ENCODE measurements at places on chromosomes 6 and 20.
A peak's percentile ranks its signal among the peaks of the same experiment; 100 is the strongest.

DNA sequence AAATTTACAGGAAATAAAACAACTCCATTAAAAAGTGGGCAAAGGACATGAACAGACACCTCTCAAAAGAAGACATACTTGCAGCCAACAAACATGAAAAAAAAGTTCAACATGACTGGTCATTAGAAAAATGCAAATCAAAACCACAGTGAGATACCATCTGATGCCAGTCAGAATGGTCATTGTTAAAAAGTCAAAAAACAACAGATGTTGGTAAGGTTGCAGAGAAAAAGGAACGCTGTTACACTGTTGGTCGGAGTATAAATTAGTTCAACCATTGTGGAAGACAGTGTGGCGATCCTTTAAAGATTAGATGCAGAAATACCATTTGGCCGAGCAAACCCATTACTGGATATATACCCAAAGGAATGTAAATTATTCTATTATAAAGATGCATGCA, 858.0 kb upstream of the FLRT3 start:
- no peaks in the 10 kb centered on the region for H3K36me3 ChIP-seq
- H3K4me3 ChIP-seq, result no peak overlapping the region
- DNase-seq, result no peak

DNA sequence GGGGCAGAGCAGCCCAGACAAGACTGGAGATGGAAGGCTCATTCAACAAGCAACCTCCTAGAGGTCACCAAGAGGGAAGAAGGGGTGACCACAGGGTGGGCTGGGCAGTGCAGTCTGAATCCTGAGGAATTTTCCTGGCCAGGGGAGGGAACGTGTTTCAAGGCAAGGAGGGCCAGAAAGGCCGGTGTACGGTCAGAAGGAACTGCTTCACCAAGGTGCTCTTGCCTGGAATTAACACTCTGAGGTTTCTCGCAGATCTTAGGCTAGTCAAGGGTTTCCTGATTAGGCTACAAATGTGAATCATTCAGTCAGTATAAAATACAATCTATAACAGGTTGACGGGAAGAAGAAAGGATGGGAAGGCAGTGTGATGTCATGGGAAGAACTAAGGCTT, 199.3 kb downstream of the LRFN2 start:
- peak overlapping the region; percentile 37 for H3K27ac ChIP-seq
- no peaks in the 10 kb centered on the region for H3K36me3 ChIP-seq
- H3K4me3 ChIP-seq, result no peak overlapping the region
- H3K27me3 ChIP-seq, result no peaks in the 10 kb centered on the region

GRCh38 chr6:33692078-33692759, 19.3 kb downstream of the UQCC2 start:
- no peak overlapping the region for H3K4me3 ChIP-seq
- DNase-seq, result no peak
- peaks cover 76% of the 10 kb centered on the region for H3K36me3 ChIP-seq
- H3K27ac ChIP-seq, result peak overlapping the region; percentile 88
- peaks cover 60% of the 10 kb centered on the region for H3K4me1 ChIP-seq
- H3K27me3 ChIP-seq, result no peaks in the 10 kb centered on the region

DNA sequence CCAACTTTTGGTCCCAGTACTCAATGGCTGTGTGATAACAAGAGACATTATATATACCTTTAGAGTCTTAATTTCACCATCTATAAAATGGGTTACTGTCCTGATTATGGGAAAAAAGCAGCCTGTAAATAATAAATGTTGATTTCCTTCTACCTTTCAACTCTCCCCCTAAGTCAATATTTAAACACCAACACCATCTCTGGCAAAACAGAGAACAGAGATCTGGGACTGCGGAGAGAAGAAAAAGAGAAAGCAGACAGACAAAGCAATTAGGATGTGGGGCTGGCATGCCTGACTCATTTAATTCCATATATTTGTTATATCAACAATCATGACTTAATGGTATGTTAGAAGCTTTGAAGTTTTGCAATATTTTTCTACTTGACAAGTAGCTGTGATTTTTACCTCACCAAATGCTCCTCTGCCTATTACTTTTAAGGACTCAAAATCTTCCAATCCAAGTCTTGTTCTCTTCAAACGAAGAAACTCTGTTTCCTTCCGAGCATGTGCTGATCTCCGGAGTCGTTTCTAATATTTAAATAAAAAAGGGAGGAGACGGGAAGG, 23.3 kb downstream of the STK38 start:
- H3K4me3 ChIP-seq, result no peak overlapping the region
- H3K27me3 ChIP-seq, result no peaks in the 10 kb centered on the region
- H3K36me3 ChIP-seq, result peaks cover 86% of the 10 kb centered on the region
- no peak overlapping the region for H3K27ac ChIP-seq
- peaks cover 32% of the 10 kb centered on the region for H3K4me1 ChIP-seq

GRCh38 chr20:4411744-4412143, 310.0 kb upstream of the PRND start:
- no peak overlapping the region for H3K4me3 ChIP-seq
- no peaks in the 10 kb centered on the region for H3K27me3 ChIP-seq
- H3K4me1 ChIP-seq, result no peaks in the 10 kb centered on the region
- H3K27ac ChIP-seq, result no peak overlapping the region
- no peak for DNase-seq

DNA sequence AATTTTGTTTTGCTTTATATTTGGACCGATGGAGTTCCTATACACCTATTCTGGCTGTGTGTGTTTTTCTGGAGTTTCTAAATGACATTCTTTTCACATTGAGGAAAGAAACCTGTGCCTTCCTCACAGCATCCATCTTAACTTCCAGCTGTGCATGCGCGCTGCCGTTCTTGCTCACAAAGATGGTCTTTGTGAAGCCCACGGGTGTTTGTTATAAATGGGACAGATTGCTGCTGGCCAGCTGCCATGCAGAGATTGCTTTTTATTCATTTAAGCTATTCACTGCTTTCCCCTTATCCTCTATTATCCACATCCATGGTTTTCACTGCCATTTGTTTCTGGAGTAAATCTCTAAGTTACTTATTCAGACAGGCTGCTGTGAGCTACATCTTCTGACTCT, 54.2 kb downstream of the SYNDIG1 start:
- DNase-seq, result no peak
- no peaks in the 10 kb centered on the region for H3K36me3 ChIP-seq
- no peaks in the 10 kb centered on the region for H3K27me3 ChIP-seq
- H3K27ac ChIP-seq, result no peak overlapping the region
- H3K4me1 ChIP-seq, result no peaks in the 10 kb centered on the region

DNA sequence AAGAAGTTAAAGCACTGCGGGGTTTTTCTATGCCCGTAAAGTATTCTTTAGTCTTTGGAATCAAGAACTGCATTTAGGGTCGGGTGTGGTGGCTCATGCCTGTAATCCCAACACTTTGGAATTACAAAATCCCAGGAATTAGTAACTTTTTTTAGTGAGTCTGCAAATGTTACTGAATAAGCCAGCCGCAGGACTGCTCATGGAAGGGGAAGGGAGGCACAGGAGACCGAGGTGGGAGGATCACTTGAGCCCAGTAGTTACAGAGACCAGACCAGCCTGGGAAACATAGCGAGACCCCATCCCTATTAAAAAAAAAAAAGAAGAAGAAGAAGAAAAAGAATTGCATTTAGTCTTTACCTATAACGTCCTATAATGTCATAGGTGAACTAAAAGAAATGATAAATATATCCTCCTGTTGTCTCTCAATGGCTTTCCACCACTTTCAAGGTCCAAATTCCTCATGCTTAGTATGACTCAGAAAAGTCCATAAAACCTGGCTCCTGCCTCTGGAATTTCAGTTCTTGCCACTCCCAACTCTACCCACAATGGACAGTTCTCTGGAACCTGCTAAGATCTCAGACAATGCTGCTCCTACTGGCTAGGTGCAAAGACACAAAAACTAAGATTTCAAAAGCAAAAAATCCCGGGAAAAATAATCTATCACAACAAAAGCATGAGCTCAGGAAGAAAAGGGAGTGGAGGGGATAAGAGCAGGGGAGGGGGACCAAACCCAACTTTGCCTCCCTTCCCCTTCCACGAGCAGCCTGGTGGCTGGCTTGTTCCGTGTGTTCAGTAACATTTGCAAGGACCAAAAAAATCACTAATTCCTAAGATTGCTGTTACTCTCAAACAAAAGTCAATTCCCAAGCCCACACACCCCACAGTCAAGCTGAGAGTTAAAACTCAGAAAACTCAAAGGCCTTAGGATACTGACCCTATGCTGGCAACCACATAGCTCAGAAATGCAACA, 39.0 kb downstream of the B4GALT5 start:
- no peak for DNase-seq
- peaks cover 50% of the 10 kb centered on the region for H3K4me1 ChIP-seq
- no peaks in the 10 kb centered on the region for H3K27me3 ChIP-seq
- no peaks in the 10 kb centered on the region for H3K36me3 ChIP-seq
- no peak overlapping the region for H3K27ac ChIP-seq

DNA sequence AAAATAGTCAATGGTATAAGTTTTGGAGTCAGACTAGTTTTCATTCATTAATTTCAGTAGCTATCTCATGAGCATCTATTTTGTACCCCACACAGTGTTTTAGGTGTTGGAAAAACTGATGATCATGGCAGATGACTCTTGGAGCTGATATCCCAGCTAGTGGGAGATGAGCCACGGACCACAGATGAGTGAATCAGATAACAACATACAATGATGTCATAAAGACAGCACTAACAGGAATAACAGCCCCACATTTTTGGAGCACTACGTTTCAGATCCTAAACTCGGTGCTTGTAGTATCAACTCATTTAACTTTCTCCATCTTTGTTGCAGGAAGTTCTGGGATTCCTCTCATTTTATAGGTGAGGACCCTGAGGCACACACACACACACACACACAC, 67.8 kb upstream of the EDN3 start:
- no peak for DNase-seq
- H3K4me1 ChIP-seq, result no peaks in the 10 kb centered on the region
- no peaks in the 10 kb centered on the region for H3K27me3 ChIP-seq
- H3K36me3 ChIP-seq, result peaks cover 56% of the 10 kb centered on the region

GRCh38 chr20:59949911-59950310, 8.3 kb upstream of the CDH26 start:
- no peaks in the 10 kb centered on the region for H3K4me1 ChIP-seq
- H3K27ac ChIP-seq, result no peak overlapping the region
- no peak overlapping the region for H3K4me3 ChIP-seq
- H3K36me3 ChIP-seq, result peaks cover 1% of the 10 kb centered on the region

GRCh38 chr6:17714879-17715851, 8.4 kb upstream of the NUP153 start:
- H3K36me3 ChIP-seq, result no peaks in the 10 kb centered on the region
- no peak overlapping the region for H3K4me3 ChIP-seq
- peaks cover 6% of the 10 kb centered on the region for H3K4me1 ChIP-seq
- peak; percentile 25 for DNase-seq

- H3K4me1 ChIP-seq, result no peaks in the 10 kb centered on the region
- no peak overlapping the region for H3K4me3 ChIP-seq
- no peaks in the 10 kb centered on the region for H3K36me3 ChIP-seq
- no peak overlapping the region for H3K27ac ChIP-seq
Observed at GRCh38 chr20:50001784-50002311, 19.1 kb downstream of the SNAI1 start.

- H3K36me3 ChIP-seq, result no peaks in the 10 kb centered on the region
- H3K4me1 ChIP-seq, result peaks cover 11% of the 10 kb centered on the region
- H3K27me3 ChIP-seq, result peaks cover 9% of the 10 kb centered on the region
- no peak overlapping the region for H3K27ac ChIP-seq
Observed at GRCh38 chr6:3744211-3744900, 7.2 kb downstream of the PXDC1 start.

DNA sequence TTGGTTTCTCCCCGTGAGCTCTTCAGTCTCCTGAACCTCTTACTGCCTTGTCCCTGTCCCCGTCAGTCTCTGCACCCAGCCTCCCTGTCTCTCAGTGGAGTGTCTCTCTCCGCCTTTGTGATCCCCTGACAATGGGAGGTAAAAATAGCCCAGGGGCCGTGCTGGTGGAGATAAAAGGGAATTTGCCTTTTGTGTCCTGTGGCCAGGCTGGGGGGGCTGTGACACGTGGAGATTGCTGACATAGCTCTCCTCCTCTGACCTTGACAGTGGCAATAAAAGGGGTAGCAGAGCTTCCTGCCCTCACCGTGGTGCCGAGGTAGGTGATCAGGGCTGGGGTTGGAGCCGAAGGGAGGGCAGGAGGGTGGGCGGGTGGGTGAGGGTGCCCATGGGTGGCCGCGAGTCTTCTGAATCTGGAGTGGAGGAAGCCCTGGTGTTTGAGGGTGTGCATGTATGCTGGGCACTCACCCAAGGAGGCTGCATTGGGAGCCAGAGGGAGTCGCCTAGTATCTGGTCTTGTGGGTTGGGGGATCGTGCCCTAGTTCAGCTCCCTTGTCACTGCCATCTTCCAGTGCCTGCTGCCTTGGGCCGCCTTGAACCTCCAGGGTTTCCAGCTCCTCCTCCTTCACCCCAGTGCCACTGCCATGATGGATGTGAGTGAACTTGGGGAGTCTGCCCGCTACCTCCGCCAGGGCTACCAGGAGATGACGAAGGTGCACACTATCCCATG, 21.9 kb downstream of the MYH7B start:
- no peak overlapping the region for H3K27ac ChIP-seq
- H3K27me3 ChIP-seq, result peaks cover 4% of the 10 kb centered on the region
- no peak overlapping the region for H3K4me3 ChIP-seq
- no peaks in the 10 kb centered on the region for H3K36me3 ChIP-seq

GRCh38 chr6:36232172-36232571, 35.6 kb downstream of the BRPF3 start:
- no peak overlapping the region for H3K27ac ChIP-seq
- no peak overlapping the region for H3K4me3 ChIP-seq
- H3K27me3 ChIP-seq, result no peaks in the 10 kb centered on the region
- no peak for DNase-seq

DNA sequence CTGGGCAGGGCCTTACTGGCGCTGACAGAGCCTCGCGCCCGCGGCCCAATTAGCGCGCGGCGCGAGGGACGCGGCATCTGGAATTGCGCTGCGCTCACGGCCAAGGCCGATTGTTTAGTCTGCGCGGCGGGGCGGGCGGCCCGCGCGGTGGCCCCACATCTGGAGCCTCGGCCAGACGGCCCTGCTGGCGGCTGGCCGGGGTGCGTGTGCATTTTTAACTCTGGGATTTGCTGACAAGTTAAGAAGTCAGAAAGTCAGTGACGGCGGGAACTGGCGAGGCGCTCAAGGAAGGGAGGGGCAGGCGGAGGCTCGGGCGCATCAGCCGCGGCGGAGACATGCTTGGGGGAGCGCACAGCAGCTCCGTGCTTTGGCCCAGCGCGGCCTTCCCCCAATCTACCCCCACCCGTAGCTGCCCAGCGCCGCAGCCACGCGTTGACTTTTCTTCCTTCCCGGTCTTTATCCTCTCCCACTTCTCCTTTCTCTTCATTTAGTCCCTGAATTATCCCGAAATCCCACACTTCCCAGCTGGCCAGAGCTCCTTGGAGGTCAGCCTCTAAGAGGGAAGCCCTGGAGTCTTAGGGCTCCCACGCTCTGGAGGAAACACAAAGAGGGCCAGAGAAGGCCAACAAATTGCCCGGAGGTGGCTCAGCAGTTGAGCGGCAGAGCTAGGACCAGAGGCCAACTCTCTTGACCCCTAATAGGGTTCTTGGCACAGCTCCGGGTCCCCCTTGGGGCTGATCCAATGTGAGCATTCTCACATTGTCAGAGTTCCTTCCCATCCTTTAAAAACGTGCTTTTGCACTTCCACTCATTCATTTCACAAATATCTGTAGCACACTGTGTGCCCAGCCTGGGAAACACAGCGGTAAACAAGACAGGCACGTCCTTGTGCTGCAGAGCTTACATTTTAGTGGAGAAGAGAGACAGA, 40.8 kb upstream of the FOXP4 start:
- no peak overlapping the region for H3K27ac ChIP-seq
- no peak overlapping the region for H3K4me3 ChIP-seq
- no peaks in the 10 kb centered on the region for H3K36me3 ChIP-seq

GRCh38 chr6:28474441-28475219, 31.3 kb upstream of the ZSCAN23 start:
- no peak overlapping the region for H3K27ac ChIP-seq
- H3K27me3 ChIP-seq, result peaks cover 55% of the 10 kb centered on the region
- no peaks in the 10 kb centered on the region for H3K36me3 ChIP-seq
- no peak overlapping the region for H3K4me3 ChIP-seq
- no peaks in the 10 kb centered on the region for H3K4me1 ChIP-seq

GRCh38 chr6:161355696-161356095, 81.8 kb upstream of the AGPAT4 start:
- no peak overlapping the region for H3K4me3 ChIP-seq
- H3K4me1 ChIP-seq, result no peaks in the 10 kb centered on the region
- H3K27me3 ChIP-seq, result no peaks in the 10 kb centered on the region
